ENCODE measurements at places on chromosomes 11 and 22.
A peak's percentile ranks its signal among the peaks of the same experiment; 100 is the strongest.

DNA sequence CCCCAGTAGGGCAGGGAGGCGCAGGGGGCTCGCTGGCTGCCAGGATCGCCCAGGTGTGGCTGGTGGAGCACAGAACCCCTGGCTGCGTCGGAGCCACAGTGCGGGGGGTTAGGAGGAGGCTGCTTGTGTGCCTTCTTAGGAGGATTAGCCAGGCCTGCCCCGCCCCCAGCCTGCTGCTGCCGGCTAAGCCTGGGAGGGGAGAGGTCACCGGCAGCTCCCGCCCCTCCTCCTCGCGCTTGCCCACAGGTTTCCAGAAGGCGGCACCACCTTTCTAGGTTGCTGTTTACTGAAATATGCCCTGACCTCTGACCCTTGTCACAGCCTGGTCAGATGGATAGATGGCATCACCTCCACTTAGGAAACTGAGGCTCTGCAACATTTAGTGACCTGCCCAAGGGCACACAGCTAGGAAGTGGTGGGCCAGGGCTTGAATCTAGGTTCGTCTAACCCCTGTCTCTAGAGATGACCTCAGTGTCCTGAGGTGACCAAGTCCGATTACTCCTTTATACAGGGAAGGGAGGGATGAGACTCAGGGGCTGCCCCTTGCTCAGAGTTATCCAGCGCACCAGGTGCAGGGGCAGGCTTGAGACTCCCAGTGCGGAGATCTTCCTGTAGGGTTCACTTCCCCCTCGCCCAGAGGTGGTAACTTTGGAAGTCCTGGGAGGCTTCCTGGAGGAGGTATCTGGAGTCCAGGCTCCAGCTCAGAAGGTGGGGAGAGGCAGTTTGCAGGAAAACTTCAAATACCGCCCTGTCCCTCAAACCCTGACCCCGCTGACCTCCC lies 44.0 kb downstream of the MYO7A start:
- DNase-seq: no peak

DNA sequence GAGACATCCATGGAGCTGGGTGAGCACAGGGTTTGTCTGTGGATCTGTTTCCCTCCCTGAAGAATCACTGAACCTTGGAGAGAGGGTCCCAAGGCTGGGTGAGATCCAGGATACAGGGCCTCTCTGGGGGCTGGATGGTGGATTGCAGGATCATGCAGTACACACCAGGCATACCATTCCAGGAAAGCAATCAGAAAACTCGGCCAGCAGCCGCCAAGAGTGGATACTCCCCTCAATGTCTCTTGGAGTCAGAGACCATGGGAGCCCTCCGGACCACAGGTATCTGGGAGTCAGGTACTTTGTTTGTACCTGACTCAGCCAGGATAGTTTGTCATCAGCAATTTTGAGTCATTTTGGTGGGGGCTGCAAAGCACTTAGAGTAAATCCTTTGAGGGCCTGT lies 14.6 kb upstream of the SYT13 start:
- DNase-seq: no peak

GRCh38 chr11:133727774-133728173 lies 117.5 kb downstream of the SPATA19 start:
- DNase-seq: no peak

DNA sequence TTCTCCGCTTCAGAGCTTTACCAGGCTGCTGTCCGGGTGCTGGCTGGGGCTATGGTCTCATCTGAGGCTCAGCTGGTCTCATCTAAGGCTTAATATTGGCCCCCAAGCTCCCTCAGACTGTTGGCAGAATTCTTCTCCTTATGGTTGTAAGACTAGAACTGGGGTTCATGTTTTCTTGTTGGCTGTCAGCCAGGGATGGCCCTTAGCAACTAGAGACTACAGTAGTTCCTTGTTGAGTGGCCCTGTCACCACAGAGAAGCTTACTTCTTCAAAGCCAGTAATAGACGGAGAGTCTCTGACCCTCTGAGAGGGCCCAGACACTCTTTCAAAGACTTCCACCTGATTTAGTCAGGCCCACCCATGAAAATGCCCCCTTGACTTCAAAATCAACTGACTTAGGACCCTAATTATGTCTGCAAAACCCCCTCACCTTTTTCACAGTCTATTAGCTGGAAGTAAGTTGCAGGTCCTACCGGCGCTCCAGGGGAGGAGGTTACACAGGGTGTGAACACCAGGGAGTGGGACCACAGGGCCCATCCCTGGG lies 24.2 kb upstream of the TREH start:
- no peak for DNase-seq

- DNase-seq: no peak
Observed at GRCh38 chr11:82757660-82758357, 24.1 kb upstream of the FAM181B start.

DNA sequence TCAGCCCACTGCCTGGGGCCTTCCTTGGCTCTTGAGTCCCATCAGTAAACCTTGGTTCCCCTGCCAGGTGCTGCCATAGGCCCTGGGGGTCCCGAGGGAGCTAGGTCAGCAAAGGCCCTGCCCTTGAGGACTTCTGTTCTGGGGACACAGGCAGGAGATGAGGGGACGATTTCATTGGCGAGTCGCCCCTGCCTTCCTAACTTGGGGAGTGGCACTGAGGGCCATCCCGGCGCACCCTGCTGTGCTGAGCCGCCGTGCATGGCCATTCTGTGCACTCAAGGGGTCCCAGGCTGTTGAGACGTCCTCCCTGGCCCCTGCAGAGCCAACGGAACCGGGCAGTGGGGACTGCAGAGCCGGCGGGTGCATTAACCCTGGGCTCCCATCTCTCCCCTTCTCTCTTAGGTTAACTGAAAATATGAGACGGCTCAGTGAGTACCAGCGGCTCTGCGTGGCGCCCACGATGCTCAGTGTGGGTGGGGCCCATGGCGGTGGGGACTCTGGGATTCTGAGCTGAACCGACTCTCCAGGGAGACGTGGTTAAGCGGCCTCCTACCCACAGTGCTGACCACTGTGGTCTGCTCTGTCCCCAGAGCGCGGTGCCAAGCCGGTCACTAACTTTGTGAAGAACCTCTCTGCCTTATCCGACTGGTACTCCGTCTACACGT lies 43.4 kb downstream of the GRAMD4 start:
- no peak for DNase-seq

DNA sequence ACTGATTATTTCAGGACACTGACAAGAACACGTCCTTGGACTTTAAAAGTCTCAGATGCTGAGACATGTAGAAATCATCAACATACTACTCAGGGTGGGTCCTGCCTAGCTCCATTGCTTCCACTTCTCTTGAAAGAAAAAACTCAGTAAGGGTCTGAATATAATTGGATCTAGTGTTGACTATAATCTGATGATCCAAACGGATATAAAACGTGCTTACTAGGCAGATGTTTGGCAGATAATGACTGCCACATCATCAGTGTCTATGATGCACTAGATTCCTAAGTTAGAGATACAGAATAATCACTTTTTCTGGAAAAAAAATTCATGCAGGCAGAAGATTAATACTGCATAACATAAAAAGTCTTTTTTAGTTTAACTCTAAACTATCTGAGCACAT lies 21.6 kb downstream of the GUCY1A2 start:
- DNase-seq: no peak

DNA sequence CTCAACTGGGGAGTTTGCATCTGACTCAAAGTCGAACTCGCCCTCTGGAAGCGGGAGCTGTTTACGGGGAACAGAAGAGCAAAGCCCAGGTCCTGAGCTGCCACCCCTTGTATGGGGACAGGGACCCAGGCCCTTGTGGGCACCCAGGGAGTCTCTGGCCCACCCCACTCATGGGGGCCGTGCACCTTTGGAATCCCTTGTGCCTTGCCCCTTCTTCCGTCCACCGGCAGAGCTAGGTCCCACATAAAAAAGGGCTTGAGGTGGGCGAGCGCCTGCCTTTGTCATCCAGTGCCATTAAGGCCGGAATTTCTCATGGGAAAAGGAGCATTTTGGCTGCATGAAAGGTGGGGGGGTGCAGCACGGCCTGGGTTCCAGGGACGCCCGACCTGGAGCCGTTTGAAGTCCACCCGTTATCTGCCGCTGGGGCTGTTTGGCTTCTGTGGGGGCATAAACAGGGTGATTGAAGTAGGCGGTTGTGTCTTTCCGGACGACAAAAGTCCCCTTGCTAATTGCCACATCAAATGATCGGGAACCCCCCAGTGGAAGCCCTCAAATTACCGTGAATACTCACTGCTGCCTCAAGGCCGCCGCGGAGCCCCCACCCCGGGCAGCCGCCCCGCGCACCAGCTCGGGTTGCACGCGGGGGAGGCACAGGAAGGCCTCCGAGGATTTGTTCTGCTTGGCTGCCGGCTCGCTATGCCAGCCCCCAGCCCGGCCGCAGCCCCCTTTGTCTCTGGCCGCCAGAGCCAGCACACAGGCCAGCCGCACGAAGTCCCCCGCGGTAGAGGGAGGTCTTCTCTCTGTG lies 49.0 kb upstream of the FGF3 start:
- no peak for DNase-seq

DNA sequence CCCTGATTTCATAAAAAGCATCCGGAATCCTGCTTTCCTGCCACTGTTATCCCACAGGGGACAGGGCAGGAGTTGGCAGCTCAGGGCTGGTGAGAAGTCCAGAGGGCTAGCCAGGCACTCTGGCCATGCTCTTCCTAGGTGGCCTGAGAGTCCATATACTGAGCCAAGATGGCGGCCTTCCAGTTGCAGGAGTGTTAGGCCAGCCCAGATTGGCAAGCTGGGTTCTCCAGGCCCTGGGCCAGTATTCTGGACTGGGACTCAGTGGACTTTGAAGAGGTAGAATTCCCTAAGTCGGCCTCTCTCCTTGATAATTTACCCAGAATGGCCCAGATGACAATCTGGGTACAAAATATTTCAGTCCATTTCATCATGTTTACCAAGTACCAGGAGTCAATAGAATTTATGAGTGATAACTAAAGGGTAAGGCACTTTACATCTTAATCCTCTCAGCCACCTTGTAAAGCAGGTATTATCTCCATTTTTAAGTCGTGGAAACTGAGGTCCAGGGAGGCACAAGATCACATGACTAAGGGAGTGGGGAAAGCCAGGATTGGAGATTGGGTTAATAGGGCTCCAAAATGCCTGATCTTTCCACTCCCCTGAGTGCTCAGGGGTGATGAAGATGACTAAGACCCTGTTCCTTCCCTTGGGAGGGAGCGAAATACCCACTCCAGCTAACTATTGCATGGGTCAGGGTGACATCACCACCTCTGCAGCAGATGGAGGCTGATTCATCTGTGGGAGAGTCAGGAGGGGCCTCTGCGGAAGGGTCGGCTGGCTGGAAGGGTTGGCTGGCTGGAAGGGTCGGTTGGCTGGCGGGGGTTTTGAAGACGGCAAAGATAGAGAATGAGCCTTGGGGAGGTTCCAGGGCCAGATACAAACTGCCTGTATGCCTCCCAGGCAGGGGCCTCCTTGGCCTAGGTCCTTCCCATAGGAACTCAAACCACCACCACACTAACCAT lies 1.2 kb upstream of the MICALL1 start:
- peak; percentile 44 for DNase-seq

DNA sequence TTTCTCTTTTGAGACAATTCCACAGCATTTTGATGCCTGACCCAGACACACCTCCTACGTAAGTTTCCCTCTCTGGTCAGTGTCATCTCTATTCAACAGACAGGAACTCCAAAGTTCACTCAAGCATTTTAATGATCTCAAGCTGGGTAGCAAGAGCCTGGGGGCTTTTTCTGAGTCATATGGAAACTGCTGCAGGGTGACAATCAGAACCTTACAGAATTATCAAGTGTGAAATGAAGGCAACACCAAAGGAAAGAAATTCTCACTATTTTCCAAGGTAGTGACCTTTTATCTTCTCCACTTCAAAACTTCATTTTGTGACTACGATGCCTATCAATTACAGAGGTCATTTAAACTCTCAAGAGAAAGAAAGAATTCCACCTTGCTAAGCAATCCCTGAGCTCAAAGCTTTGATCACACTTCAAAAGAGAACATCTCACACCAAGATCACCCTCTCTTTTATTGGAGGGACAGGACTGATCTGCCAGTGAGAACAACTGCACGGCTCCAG lies 229.0 kb upstream of the ZC3H12C start:
- no peak for DNase-seq

DNA sequence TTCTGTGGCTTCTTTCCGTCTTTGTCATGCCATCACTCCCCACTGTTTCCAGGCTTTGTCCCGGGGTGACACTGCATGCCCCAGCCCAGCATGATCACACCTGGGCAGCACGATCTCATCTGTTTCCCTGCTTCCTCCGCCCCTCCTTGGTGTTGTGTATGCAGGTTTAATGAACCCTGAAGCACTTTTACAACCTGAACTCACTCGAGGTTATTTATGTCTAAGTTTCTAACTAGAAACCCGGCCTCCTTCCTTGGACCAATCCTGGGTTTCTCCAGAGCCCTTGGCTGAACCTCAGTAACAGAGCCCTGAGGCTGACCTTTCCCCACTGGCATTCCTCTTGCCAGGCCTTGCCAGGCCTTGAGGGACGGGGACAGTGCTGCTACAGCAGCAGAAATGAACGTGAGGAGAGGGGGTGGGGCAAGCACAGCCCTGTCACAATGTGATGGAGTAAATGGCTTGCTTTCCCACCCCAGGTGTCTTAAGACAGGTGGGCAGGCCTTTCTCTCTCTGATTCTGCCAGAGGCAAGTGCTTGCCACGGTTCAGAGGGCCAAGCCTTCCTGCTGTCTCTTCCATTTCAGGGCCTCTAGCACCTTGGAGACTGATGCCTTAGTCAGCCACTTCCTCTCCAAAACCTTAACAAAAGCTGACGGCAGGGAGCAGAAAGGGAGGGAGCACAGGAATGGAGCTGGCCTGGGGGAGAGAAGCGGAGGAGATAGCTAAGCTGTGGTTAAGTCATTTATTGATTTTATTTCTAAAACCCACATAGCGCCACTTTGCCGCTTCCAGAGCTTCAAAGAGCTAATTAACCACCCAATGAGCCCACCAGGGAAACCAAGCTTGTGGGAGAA lies 3.1 kb upstream of the PYGM start:
- no peak for DNase-seq

GRCh38 chr11:28887681-28888080 lies 779.5 kb downstream of the METTL15 start:
- no peak for DNase-seq

- peak; percentile 64 for DNase-seq
Observed at GRCh38 chr11:61701242-61701886, 21.2 kb downstream of the DAGLA start.

- peak; percentile 75 for DNase-seq
Observed at GRCh38 chr11:32894149-32894827, 1.7 kb downstream of the QSER1 start.

DNA sequence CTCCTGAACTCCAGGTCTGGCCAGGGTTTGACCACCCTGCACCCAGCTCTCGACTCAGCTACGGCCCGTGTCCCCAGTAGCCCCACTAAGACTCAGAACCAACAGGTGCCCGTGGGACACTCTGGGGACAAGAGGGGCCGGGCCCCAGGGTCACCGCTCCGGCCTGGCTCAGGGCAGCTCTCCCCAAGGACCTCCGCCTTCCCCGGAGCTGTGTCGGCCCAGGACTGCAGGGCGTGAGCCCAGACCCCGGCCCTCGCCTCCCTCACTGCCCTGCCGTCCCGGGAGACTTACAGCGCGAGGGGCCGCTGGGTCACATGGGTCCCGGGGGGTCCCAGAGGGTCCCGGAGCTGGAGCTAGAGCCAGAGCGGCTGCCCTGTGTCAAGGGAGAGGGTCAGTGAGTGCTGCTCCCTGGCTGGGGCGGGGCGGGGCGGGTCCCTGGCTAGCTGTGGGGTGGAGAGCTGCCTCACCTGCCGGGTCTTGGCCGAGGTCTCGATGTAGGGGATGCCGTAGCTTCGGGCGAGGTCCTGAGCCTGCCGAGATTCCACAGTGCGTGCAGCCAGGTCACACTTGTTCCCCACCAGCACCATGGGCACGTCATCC lies 2.3 kb downstream of the HRAS start:
- DNase-seq: no peak

- DNase-seq: no peak
Observed at GRCh38 chr11:99988471-99988837, 698.6 kb upstream of the ARHGAP42 start.

Measured in SK-N-DZ (cell line).